ENCODE measurements at places on chromosomes 16 and 17. TPM values are rescaled to one million over a fixed set of nuclear protein-coding genes. Genes with fewer than 3 reads are reported as not detected.

DNA sequence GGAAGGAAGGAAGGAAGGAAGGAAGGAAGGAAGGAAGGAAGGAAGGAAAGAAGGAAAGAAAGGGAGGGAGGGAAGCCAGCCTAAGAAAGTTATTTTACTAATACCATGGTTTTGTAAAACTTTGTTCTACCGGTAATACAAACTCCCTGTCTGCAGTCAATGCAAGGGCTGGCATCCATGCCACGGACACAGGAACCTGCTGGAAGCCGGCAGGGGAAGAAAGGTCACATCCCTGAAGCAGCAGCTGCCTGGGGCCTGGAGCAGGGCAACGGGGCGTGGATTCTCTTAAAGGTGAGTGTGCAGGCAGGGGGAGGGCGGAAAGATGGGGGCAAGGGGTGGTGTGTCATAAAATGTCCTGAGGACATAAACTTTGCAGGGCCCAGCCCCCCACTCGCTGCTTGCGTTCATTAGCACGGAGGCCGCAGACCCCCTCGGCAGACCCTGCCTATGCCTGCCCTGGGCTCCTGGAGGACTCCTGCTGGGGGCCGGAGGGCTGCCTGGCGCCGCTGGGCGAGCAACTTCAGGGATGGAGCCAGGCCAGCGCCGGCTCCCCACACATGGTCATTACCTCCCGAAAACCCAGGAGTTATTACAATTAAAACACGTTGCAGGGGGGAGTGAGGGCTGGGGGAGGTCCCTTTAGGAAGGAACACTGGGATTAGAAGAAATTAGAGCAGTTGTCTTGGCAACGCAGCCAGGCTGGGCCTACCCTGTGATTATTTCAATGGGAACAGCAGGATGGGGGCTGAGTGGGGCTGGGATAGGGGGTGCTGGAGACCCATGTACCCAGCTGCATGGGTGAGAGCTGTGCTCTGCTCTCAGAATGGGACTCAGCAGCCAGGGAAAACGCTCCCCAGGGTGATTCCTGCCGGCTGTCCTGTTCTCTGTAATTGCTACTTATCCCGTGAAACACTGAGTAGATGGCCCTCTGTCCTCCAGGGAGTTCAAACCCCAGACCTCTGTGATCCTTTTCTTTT is 257.9 kb downstream of the SOX9 start:
- no peak for DNase-seq

OSGIN1 gene
- 2.1 TPM for total RNA-seq

DNA sequence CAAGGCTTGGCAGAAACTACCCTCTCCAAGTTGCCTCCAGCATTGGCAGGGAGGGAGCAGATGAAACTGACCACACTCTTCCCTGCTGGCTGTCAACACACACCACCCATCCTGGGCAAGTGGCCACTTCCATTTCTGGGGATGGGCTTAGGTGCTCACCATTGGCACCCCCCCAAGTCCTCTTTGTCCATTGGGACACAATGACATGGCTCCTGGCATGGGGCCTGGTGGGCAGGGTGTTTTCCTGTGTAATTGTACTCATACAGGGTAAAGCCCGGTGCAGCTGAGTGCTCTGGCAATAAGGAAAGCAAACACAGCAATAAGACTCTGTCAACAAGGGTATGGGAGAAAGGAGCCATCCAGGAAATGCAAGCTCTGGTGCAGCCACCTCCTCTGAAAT is 22.6 kb downstream of the SCNN1B start:
- DNase-seq = no peak

GRCh38 chr17:14304773-14305517 is 4.1 kb downstream of the HS3ST3B1 start:
- DNase-seq = no peak

GRCh38 chr17:43846221-43846712 is 709 bp upstream of the CD300LG start:
- DNase-seq = peak; percentile 62

- peak; percentile 30 for DNase-seq
Observed at GRCh38 chr17:9115214-9116191, 94.2 kb downstream of the NTN1 start.
